NCI-H187 (cell line): ENCODE measurements at places on chromosomes 4 and X.

DNA sequence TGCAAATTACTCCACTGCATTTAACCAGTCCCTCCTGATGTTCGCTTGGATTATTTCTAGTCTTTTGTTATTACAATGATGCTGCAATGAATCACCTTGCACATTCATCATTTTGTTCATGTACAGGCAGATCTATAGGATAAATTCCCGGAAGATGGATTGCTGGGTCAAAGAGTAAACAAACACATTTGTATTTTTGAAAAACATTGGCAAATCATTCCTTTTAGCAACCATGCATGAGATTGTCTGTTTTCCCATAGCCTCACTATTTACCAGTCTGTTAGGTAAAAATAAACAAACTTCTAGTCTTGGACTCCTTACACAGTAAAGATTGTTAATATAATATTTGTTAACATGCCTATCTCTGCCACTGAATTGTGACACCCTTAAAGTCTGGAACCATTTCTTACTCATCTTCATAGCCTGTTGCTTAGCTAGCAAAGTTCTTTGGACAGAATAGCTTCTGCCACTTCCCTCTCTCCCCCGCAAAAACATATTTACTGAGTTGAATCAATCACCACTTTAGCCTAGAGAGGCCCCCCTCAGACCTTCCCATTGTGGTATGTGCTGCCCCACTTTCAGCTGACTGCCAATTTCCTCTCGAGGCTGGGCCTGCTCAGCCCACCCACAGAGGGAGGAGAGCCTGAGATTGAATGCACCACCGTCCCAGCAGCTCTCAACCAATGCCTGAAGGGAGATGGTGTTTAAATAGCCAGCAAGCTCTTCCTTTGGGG, 108.4 kb upstream of the ATXN3L start:
- DNase-seq, result no peak

DNA sequence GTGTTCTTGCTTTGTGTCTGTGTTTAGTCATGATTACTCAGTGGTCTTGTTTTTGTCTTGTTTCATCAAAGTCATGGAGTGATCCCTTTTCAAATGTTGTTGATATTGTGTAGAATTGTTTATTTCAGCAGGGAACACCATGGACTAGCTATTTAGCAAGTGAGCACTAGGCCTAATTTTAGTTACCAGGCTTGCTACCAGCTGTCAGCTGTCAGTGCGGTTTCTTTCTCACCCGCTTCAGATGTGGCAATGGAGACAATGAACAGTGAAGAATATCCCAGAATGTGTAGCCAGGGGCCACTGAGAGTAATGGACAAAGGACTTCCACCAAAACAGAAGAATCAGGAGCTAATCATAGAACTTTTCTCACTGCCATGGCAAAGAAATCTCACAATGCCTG, 432.8 kb upstream of the FMR1 start:
- DNase-seq, result no peak

GRCh38 chr4:6147441-6147840, 52.9 kb downstream of the JAKMIP1 start:
- DNase-seq, result no peak

- no peak for DNase-seq
Observed at GRCh38 chr4:183950536-183950935, 45.4 kb downstream of the STOX2 start.

- no peak for DNase-seq
Observed at GRCh38 chr4:76752861-76753501, 145.0 kb downstream of the SOWAHB start.

DNA sequence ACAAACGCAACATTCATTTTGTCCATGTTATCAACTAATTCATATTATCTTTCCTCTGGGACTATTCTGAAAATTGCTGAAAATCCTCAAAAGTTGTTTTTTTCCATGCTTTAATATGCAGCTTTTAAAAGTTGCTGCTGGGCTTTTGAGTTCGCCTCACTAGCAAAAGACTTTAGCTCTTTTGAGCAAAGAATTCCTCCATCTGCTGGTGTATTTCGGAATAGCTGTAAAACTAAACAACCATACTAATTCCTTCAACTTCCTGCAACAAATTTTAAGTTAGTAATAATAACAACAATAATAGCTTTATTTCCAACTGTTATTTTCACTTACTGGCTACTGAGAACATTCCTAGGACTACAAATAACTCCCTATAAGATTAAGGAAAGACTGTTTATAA, 124.5 kb upstream of the PLAC1 start:
- no peak for DNase-seq

DNA sequence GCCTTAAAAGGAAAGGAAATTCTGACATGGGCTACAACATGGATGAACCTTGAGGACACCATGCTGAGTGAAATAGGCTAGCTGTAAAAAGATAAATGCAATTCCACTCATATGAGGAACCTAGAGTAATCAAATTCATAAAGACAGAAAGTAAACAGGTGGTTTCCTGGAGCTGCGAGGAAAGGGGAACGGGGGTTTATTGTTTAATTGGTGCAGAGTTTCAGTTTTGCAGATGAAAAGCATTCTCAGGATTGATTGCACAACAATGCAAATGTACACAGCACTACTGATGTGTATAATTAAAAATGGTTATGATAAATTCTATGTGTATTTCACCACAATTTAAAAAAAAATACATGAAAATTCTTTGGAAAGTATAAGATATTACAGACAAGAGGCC, 24.0 kb downstream of the PLRG1 start:
- DNase-seq, result no peak
